Stimulated activated CD4-positive, alpha-beta T cell treated with anti-CD3 and anti-CD28 coated beads, Interleukin-1b, Interleukin-23, amount 100 ng/mL, for 1 hour (primary cell): ENCODE measurements at places on chromosomes 13 and 19.

DNA sequence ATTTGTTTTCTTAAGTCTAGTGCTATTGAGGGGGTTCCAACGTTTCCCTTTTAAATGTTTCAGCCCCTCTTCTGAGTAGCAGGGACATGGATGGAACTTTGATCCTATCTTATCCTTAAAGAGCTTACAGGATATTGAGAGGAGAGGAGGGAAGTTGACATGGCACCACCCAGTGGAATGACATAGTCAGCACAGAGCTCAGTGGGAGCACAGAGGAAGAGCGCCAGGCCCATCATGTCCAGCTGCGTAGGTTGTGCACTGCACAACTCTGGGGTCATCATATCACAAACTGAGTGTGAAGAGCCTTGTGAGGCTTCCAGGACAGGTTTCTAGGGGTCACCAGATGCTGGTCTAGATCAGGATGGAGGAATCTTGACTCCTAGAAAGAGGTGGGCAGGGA lies 4.6 kb upstream of the CDC42EP5 start:
- DNase-seq: no peak

- DNase-seq: no peak
Measured at GRCh38 chr13:22703601-22704209, 477.1 kb upstream of the SGCG start.

- DNase-seq: no peak
Measured at GRCh38 chr13:90375851-90376250, 971.6 kb upstream of the MIR17HG start.

DNA sequence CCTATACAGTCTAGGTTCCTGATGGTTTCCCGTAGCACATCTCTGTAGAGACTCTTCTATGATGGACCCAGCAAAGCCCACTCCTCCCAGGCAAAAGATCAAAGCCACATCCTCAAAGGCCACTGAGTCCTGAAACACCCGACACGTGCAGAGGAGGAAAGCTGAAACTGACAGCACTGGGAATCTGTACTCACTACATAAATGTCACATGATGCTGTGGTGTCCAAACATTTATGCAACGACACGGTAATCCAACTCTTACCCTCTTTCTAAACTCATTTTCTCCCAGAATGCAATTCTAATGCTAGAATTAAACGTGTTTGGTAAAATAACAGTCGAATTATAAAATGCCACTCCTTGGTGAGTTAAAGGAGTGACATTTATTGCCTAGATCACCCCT lies 7.0 kb upstream of the ZNF441 start:
- DNase-seq: no peak
